ENCODE measurements at places on chromosomes 1 and 21.

DNA sequence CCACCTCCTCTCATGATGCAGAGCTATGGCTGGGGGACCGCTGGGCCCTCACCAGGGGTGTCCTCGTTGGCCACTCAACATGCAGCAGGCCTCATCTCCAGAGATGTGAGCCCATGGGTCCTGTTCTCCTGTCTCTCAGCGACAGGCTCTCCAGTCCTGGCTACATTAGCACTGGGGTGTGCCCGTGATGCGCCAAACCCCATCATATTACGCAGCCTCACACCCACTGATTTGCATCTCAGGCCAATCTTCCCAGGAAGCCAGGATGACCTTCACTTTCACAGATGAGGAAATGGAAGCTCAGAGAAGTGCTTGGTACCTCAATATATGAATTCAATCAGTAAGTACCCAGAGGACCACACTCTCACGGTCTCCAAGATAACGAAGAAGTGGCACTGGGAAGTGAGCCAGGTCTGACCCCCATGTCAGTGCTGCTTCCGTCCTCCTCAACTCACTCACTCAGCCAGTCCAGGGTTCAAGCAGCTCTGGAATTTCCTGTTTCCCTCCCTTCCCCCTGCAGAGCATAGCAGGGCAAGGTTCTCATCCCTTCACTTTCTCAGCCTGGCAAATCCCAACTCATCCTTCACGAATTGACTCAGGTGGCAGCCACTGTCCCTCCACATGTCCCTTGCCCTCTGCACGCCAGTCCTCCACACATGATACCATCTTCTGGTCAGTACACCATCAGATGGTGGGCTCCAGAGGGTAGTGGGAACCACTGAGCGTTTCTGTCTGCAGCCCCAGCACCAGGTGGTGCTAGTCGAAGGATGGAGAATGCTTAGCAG lies 28.9 kb upstream of the EVA1B start:
- DNase-seq = no peak

GRCh38 chr1:235749755-235750300 lies 100.2 kb upstream of the GNG4 start:
- no peak for DNase-seq

DNA sequence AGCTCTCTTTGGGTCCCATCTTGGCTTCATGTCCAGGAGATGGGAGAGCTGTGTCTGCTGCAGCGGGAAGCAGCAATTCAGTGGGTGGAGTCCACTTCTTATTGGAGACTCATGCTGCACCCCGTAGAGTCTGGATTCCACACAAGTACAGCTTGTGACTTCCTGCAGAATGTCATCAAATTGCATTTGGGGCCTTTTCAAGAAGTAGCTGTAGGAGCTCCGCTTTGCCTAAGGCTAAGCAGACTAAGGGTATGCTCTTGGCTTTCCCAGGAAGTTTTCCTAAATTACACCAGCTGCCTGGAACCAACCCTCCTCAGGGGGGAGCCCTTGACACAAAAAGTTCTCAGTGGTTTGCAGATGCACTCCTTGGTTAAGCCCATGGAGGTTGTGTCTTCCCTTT lies 5.7 kb upstream of the MOB3C start:
- DNase-seq = no peak

DNA sequence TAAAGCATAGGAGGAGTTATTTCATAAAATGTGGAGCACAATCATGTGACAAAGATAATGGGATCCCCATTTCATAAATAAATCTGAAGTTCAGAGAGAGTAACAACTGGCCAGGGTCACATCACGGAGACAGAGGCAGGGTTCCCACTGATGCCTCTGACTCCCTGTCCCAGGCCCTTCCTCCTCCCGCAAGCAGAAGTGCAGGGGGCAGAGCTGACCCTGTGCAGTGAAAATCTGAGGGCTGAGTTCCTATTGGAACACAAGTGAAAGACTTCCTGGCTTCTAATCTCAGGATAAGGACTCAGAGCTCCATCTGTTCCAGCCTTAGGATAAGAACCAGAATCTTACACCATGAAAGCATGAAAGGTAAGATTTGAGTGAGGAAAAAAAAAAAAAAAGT lies 22.0 kb downstream of the SELL start:
- no peak for DNase-seq

GRCh38 chr1:44266400-44267344 lies 53.4 kb downstream of the DMAP1 start:
- DNase-seq = no peak

DNA sequence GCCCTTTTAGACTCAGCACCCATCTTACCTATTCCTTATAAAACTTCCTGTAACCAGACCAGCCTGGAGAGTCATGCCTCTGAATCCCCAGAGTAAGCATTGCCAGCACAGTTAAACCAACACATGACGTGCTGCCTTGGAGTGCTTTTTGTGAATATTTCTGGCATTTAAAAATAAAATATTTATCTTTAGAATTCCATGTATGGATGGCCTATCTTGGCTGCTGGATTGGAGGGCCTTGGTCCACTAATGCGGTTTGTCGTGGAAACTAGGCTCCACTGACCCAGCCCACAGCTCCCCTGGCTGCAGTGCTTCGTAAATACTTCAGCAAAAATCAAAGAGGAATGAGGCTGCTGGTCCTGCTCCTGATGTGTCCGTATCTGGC lies 17.5 kb downstream of the MTARC1 start:
- DNase-seq = no peak

DNA sequence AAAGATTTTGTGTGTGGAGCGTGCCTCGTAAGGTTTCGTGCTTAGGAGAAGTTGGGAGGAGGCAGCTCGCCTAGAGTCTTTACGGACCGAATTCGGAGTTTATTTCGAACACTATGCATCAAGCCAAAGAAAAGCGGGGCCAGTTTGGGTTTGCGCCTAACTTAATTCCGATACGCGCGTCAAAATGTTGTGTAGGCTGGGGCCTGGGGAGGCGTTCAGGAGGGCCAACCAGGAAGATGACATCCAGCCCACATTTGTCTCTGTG lies 6.4 kb downstream of the FOXD2 start:
- no peak for DNase-seq

GRCh38 chr1:54493608-54494007 lies 54.4 kb upstream of the ACOT11 start:
- no peak for DNase-seq

GRCh38 chr21:29649406-29649814 lies 290.4 kb downstream of the GRIK1 start:
- DNase-seq = no peak

DNA sequence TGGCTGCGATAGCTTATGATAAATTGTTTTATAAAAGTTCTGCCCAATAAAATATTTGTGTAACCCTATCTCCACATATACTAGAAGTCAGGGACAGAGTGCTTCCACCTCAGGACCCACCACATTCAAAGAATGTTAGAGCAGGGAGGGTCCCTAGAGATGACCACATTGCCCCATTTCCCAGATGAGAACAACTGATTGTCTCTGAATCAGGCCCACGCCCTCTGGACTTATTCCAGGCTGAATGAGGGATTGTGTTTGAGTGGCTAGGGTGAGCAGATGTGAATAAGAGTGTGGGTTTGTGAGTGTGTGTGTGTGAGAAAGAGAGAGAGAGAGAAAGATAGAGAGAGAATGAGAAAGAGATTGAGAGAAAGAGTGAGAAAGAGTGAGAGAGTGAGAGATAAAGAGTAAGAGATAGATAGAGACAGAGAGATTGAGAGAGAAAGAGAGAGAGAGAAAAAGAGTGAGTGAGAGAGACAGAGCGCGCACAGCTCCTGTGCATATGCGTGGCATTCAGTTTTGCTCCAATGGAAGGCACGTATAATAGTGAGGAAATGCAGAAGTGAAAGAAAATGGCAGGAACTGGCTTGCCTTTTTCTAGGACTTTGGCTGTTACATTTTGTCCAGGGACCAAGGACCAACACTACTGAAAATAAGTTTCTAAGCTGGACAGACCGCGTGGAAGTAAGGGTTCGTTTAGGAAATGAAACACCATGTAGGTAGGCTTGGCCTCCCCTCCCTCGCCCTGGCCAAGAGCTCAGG lies 94.1 kb downstream of the ABCA4 start:
- DNase-seq = no peak

GRCh38 chr1:248837781-248838356 lies at the start of gene ZNF672:
ZNF672 (plus strand) TSS chr1:248838224; CDS start chr1:248847275, 9,051 bp downstream.
- DNase-seq = peak; percentile 97

GRCh38 chr1:19837866-19838265 lies 22.8 kb upstream of the RNF186 start:
- no peak for DNase-seq

GRCh38 chr1:18955441-18956192 lies 859 bp downstream of the IFFO2 start:
- DNase-seq = peak; percentile 69

DNA sequence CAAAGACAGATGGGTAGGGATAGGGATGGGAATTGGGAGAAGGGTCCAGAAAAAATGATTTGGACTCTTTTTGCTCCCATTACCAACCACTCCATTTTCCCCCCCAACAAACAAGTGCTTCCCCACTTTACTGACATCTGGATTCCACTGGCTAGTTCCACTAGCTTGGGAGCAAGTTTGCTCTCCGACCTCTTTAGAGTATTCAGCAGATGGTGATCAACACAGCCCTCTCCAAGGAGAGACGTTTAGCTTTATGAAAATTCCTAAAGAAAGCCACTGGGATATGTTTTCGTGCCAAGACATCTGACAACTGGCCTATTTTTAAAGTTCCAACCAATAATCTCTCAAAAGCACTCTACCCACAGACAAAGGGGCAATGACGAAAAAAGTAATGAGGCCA lies 50.3 kb downstream of the ITPKB start:
- no peak for DNase-seq

DNA sequence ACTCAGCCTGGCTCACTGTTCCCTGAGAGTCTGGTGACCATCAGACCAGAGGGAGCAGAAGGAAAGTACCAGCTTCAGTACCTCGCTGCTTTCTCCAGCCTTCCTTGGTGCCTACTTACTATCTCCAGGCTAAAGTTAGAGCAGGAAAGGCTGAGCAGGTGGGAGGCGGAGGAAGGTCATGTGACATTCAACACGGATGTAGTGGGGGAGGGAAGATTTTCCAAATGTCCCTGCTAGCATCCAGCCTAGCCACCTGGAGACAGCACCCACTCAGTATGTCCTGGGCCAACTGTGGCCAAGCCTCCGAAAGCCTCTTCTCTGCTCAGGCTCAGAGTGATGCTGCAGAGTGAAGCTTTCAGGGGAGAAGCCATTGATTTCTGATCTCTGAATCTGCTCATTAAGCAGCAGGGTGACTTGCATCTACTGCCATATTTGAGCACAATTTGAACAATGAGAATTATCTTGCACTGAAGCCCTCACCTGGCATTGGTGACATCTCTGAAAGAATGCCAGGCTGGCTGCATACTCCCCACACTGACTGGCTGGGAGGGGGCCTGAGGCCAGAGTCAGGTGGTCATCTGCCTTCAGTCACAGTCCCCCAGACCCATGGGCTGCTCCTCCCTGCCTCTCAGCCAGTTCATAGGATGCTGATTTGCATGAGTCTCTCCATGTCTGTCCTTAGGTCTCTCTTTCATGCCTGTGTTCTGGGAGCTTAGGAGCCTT lies 86.2 kb downstream of the KCND3 start:
- no peak for DNase-seq

DNA sequence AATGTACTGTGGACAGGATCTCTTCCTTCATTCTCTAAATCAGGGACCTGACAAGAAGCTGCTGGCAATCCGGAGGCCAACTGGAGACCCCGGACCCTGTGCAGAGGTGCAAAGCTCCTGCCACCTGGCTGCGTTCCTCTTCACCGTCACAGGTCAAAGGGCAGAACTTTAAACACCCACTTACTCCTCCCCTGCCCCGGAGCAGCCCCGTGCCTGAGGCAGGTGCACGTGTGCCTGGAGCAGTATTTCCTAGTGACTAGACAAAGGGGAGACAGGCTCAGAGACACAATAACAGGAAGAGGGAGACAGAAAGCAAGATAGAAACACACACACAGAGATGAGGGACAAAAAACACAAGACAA lies 6.6 kb upstream of the PIGC start:
- no peak for DNase-seq

- DNase-seq = no peak
Observed at GRCh38 chr1:164155347-164155746, 403.6 kb upstream of the PBX1 start.

GRCh38 chr1:239293350-239294110 lies 92.8 kb upstream of the CHRM3 start:
- no peak for DNase-seq

DNA sequence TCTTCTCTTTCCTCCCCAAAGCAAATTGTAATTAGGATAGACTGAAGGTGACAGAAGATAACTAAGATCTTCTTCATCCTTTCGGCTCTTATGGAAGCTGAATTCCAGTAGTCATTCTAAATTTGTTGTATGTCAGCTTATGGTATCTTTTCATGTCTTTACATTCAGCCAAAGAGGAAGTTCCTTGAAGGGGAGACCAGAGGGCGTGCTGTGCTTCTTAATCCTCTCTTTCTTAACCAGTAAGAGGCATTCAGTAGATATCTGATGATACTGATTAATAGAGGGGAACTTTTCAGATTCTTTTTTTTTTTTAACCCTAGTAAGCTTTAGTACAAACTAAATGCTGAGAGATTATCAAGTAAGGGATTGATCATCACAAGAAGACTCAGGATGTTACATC lies 102.3 kb downstream of the OSBPL9 start:
- DNase-seq = no peak

DNA sequence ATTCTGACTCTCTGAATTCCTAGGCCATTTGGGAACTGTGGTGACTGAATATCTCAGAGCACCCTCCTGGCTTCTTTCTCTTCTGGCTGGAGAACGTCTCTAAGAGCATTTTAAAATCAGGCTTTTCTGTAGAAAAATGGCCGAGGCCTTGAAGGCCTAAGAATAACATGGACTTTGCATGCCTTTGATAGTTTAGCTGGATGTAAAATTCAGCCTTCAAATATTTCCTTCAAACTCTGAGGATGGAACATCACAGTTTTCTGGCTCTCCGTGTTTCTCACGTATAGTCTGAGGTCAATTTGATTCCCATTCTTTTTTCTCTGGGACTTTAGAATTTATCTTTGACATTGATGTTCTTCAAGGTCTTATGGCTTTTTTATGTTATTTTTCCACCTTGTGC lies 34.0 kb downstream of the ARHGEF16 start:
- DNase-seq = no peak

DNA sequence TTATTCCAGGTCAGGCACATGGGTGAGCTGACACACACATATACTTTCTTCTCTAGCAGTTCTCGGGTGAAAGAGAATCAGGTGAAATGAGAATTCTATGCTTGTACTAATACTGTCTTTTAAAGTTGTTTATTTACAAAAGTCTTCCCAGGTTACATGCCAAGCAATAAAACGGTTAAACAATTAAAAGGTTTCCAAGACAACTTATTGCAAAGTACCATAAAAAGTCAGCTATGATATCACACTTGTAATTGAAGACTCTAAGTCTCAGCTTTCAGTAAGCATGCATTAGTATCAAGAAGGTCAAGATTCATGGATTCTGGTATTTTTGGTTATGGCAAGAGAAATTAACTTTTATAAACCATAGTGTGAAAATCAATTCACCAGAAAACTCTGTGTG lies 171.4 kb downstream of the PDE4B start:
- no peak for DNase-seq

GRCh38 chr1:90850181-90850897 lies 133.2 kb upstream of the BARHL2 start:
- DNase-seq = no peak

DNA sequence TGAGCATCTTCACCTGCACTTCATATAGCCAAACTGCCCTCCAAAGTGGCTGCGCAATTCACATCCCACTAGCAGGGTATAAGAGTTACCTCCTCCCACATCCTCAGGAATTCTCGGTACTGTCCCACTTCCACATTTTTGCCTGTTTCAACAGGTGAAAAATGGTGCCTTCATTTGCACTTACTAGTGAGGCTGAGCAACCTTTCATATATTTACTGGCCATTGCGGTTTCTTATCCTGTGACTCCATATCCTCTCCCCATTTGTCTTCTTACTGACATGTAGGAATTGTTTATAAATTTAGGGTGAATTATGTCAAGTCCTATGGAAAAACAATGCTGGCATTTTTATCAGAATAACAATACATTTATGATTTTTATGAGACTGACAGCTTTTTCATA lies 61.9 kb downstream of the NIBAN1 start:
- DNase-seq = no peak

Data from DND-41 (cell line).